ENCODE measurements at places on chromosomes 1 and 21.

GRCh38 chr1:40931601-40932000, 47.9 kb upstream of the CTPS1 start:
- DNase-seq: no peak

DNA sequence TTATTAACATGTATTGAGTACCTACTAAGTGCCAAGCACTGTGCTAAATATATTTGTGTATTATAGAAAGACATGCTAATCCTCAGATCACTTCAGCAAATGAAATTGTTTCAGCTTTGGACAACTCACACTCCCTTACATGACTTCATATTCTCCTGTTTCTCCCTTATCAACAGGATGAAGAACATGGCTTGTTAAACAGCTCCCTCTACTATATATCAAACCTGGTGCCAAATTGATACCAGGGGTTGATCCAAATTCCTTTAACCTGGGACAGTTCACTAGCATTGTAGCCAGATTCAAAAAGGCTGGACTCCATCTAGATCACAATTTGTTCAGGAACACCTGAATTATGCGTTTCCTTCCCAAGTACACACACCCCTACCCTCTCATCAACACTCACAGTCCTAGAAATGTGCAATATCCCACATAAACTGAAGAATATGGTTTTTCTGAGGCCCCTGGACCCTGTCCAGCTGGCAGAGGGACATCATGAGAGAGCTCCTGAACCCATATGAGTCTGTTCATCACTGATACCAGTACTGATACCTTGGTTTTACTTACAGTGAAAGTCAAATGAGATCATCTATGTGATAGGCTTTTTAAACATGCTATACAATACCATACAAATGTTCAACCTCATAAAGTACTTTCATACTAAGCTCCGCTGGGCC, 47.0 kb upstream of the PALMD start:
- no peak for DNase-seq

- DNase-seq: no peak
Measured at GRCh38 chr1:246262281-246262680, 244.8 kb downstream of the SMYD3 start.

DNA sequence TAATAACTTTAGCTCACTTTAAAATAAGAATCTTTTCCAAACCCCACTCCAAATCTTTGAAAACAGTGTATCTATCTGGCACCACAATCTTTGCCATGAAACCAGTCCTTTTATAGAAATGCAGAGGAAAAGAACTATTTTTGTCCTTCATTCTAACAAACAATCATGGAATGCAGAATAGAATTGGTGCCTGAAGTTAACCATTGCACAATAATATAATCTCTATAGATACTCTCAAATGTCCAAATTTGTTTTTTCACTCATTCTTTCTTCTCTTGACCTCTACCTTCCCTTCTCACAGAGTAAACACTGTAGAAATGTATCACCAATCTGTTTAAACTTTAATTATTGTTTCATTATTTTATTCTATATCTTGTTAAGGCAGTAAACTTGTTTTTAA, 34.8 kb downstream of the TTLL7 start:
- no peak for DNase-seq

GRCh38 chr1:207898260-207898659, 12.7 kb downstream of the CD34 start:
- no peak for DNase-seq

- no peak for DNase-seq
Measured at GRCh38 chr21:36544545-36544944, 64.6 kb upstream of the CLDN14 start.

GRCh38 chr1:203440771-203441170, 34.8 kb upstream of the PRELP start:
- DNase-seq: no peak

GRCh38 chr1:243587823-243588560, 262.1 kb downstream of the AKT3 start:
- DNase-seq: no peak

GRCh38 chr1:110216844-110217444, 6.8 kb downstream of the KCNC4 start:
- no peak for DNase-seq

DNA sequence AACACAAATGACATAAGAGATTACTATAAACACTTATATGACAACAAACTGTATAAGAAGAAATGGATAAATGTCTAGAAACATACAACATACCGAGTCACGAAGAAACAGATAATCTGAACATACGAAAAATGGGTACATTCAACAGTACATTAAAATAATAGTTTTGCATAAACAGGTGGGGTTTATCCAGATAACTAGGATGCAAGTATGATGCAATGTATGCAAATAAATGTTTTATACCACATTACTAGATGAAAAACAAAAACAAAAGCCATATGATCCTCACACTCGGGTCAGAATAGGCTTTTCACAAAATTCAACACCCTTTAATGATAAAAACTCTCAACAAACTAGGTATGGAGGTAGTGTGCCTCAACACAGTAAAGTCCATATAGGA, 1585.7 kb downstream of the BRINP3 start:
- DNase-seq: no peak

- no peak for DNase-seq
Measured at GRCh38 chr1:36199934-36200741, 24.1 kb upstream of the THRAP3 start.
